ENCODE measurements at places on chromosomes 1 and 21.

- DNase-seq: no peak
These were observed 24.6 kb upstream of the KIF1B start for GRCh38 chr1:10185759-10186158.

GRCh38 chr1:117260761-117261423 lies 50.2 kb upstream of the VTCN1 start:
- no peak for DNase-seq

DNA sequence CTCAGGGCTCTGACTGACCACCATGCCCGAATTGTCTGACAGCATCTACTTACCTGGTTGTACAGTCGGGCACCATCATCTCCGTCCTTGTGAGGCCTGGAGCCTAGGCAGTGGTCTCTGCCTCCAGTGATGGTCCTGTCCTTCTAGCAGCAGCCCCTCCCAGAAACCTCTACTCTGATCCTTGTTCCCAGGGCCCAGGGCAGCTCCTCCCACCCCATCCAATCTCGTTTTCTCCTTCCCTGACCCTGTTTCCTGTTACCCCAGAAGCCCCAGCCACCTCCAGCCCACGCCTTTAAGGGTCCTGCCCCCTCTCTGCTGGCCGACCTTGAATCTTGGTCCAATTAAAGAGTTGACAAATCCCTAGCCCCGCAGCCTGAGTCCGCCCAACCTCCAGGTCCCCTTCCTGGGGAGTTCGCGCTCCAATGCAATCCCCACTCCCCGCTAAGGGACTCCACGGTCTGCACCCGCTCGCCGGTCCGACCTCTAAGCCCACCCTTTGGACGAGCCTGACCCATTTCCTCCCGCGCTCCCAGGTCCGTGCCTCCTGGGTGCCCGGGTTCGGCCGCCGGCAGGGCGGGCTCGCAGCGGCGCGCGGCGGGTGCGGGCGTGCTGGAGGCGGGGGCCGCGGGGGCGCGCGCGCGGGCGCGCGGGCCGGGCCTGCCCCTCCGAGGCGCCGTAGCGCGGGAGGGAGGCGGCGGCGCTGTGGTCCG lies at the start of gene B4GALT2:
TSS of gene B4GALT2 (plus strand) at position 660 of the 710 bp plus-strand sequence. CDS start 1,951 bp downstream, outside the sequence.
- DNase-seq: no peak

DNA sequence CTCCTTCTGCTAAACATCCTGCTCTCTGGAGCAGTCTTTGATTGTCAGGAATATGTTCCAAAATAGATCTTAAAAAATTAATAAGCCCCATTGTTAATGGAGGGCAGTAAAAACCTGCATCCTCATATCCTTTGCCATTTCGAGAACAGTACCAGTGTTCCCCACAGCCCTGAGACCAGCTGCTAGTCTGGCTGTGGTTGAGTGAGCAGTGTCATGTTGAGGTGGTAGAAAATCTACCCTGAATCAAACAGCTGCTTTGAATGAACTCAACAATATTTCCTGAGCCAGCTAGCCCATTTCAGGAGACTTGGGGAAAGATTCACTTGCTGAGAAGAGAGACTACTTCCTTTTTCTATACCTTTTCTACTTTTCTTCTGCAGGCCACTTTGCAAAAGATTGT lies 24.4 kb downstream of the FABP3 start:
- DNase-seq: no peak

DNA sequence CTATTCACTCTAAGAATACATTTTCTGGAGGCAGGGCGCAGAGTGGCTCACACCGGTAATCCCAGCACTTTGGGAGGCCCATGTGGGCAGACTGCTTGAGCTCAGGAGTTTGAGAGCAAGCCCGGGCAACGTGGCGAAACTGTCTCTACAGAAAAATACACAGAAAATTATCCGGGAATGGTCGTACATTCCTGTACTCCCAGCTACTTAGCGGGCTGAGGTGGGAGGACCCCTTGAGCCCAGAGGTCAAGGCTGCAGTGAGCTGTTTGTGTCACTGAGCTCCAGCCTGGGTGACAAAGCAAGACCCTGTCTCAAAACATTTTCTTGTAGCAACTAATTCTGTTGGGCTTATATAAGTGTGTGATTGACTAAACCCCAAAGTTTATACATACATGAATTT lies 30.5 kb downstream of the GPR161 start:
- DNase-seq: no peak

DNA sequence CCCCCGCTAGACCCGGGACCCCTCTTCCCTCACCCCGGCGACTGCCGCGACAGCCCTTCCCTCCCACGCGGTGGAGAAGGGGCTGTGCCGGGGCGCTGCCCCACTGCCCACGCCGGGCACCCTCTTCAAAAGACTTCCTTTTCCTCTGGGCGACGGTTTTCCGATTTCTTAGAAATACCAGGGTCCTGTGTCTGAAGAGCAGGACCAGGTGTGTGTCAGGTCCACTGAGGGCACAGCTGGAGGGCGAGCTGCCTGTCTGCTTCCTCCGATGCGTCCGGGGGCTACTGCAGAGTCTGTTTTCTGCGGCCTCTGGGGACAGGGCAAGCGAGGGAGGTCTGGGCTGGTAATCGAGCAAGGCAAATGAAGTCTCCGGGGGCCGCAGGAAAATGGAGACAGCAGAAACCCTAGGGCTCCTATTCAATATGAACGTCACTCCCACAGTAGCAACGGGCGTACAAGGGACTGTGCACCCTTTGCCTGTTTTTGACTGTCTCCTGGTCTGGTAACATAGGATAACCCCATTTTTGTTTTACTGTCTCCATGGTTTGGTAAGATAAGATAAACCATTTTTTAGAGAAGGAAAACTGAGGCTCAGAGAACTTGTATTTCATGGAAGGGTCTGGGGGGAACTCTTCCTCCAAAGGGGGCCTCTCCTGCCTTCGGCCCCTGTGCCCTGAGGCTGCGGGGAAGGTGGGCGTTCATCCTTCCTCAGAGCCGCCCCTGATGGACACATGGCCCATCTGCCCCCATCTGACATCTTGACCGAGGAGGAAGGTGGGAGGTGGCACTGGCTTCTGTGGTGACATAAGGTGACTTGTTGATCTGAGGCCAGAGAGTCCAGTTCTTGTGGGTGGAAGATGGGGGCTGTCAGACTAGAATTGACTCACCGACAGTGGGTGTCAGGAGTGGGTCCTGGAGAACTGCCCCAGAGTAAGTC lies 970 bp downstream of the TNFRSF1B start:
- DNase-seq: no peak

GRCh38 chr1:27507960-27508665 lies 18.1 kb upstream of the WASF2 start:
- no peak for DNase-seq

GRCh38 chr1:201708085-201708512 lies 120.9 kb upstream of the IPO9 start:
- DNase-seq: peak; percentile 54

GRCh38 chr1:167841530-167841929 lies 72.4 kb downstream of the ADCY10 start:
- no peak for DNase-seq

DNA sequence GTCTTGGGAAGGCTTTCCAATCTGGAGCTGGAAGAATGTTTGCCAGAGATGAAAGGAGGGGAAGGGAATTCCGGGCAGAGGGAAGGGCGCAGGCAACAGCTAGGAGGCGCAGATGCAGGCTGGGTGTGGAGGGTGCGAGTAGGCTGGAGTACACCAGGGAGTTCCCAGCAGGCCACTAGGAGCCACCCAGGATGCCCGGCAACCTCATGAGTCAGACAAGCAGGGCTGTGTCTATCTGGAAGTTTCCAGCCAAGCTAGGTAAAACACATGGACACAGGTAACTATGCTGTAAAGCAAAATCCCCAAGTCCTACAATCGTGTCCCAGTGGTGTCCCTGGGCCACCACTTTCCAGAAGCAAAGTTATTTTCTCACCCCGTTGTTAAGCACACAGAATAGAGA lies 990 bp upstream of the NBL1 start:
- no peak for DNase-seq

DNA sequence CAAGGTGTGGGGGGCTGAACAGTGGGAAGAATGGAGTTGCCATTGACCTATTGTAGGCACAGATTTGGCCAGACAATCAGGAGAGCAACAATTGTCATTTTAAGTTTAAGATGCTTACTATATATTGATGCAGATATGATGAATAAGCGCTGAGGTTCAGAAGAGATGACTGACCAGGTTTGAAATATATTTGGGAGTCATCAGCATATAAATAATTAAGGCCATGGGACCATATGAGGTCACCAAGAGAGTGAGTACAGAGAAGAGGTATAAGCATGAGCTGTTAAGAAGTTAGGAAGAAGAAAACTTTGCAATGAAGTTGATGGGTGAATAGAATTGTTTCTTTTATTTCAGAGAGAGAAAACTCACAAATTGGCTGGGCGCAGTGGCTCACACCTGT lies 4.5 kb upstream of the GADD45A start:
- DNase-seq: no peak

GRCh38 chr1:30768830-30769718 lies 11.5 kb upstream of the LAPTM5 start:
- DNase-seq: no peak

DNA sequence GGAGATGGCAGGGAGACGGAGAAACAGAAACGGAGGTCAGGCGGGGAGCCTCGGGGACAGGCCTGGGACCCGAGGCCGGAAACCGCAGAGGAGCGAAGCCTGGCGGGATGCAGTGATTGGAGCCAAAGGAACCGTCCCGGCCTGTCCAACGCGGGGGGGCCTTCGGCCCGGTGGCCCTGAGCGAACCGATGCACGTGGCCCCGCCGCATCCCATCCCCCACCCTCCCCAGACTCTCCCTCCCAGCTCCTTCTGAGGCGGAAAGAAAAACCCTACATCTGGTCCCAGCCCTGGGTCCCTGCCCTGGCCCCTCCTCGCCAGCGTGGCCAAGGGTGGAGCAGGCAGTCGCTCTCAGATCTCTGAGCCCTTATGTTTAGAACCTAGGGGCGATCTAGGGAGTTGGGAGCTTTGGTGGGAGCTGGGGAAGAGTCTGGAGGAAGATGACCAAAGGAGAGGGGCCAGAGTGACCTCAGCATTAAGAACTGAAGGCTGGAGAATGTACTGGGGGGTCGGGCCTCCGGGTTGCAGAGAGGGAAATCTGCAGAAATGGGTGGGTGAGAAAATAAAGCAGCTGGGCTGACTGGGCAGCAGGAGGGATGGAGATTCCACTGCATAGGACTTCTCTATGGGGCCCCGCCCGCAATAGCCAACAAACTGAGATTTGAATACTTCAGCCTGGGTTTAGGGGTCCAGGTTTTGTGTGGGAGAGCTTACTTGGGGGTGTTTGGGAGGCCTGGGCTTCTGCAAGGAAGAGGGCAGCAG lies 1.5 kb upstream of the CRABP2 start:
- no peak for DNase-seq

DNA sequence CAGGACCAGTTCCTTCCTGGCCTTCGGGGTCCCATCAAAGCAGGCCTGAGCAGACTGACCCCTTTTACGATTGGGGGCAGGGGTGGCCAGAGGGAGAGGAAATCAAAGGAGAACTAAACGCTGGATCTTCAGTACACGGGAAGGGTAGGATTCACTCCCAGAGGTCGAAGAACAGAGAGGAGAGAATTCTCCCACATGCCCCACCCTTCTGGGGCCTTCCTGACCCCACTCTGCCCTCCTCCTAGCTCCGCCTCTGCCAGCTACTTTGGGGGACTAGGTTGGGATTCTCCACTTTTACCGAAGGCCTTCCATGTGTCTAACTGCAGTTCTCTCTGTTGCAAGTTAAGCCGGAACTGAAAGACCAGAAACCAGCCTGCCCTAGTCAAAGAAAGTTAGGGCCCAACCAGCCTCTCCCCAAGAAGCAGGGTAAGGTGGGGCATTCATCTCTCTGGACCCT lies 654 bp upstream of the ARHGEF2 start:
- no peak for DNase-seq

DNA sequence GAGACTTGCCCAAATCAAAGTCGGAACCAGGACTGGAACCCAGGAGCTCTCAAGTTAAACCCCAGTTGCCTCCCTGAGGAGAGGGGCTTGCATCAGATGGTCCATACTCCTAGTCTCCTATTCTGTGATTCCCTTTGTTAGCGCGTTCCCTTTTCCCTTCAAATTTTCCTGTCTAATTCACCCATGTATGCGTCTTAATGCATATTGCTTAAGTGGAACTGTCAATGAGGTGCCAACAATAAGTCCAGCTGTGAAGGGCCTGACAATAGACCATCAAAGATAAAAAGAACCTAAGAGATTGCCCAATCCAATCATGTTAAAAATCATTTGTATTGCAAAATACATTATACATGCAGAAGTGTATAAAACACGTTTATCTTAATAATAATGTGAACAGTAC lies 634 bp upstream of the SPATA6 start:
- no peak for DNase-seq

GRCh38 chr1:16112596-16113555 lies 39.4 kb upstream of the FAM131C start:
- DNase-seq: no peak

- DNase-seq: no peak
These were observed 32.1 kb downstream of the LYST start for GRCh38 chr1:235834620-235835019.

DNA sequence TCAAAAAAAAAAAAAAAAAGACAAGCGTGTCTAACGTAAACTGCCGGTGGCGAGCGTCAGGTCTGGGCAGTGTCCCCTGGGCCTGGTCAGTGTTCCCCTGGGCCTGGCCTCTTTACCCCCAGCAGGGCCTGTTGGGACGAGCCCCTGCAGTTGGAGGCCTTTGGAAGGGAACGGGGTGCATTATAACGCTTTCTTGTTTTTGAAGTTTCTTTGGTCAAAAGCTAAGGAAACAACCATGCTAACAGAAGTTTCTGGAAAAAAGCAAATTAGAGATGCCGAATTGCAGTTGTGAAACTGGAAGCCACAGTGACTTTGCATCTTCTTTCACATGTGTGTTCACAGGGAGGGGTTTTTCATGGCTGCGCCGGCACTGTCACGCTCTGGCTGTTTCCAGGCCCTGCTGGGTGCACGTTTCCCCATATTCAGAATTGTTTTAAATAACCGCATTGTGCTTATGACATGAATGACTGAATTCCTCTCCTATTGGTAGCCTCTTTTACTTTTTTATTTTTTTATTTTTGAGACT lies 16.0 kb downstream of the RRP1 start:
- no peak for DNase-seq

- DNase-seq: peak; percentile 56
These were observed 923 bp upstream of the IFNGR2 start for GRCh38 chr21:33402001-33402979.

DNA sequence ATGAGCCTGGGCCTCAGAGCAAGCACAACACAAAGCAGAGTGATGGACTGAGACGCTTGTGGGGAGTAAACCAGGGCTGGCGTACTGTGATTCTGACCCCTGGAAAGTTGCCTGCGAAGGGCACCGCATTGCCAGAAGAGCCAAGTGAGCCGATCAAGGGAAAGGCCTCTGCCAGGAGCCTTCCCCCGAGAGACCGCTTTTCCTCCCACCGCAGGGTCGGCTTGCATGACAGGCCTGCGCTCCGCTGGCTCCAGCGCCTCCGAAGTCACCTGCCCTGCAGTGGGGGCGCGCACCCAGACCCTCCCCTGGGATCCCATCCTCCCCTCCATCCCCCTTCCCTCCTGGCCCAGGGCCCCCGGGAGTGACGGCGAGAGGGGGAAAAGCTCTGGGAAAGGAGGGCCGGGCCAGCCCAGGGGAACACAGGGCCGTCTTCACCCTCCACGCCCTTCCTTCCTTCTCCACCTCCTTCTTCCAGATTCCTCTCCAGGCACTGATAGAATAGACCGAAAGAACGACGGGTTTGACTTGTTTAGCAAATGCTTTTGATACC lies 165.0 kb downstream of the TRIM33 start:
- DNase-seq: no peak

- DNase-seq: no peak
These were observed 2.8 kb downstream of the RFX5 start for GRCh38 chr1:151344291-151344690.

GRCh38 chr1:199087144-199087543 lies 448.3 kb downstream of the PTPRC start:
- no peak for DNase-seq

All from BJ (cell line).